ENCODE measurements at places on chromosomes 6 and 20.

DNA sequence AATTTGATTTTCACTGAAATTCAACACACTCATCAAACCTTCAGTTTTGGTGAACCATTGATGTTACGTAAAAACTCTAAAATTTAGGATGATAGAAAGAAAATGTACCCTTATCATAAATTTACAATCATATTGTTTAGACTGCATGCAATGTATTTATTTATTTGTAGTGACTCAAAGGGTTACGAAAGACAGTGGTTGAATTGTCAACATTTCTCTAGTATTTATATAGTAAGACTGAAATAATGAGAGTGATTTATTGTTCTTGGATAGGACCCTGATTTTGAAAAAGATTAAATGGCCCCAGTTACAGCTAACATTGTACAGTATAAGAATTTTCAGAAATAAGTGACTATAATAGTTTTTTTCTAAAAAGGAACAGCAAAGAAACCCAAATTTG, 591.5 kb downstream of the RFPL4B start:
- DNase-seq = no peak

GRCh38 chr20:60634491-60635172, 617.4 kb upstream of the CDH4 start:
- no peak for DNase-seq

DNA sequence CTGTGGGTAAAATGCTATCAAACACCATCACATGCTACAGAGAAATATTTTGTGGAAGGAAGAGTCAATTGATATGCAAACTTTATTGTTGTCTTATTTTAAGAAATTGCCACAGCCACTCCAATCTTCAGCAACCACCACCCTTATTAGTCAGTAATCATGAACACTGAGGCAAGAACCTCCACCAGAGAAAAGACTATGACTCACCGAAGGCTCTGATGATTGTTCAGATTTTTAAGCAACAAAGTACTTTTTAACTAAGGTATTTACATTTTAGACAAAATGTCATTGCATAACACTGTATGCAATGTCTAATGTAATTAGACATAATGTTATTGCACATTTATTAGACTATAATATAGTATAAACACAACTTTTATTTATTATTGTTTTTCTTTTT, 26.2 kb upstream of the MMP24 start:
- DNase-seq = no peak

- no peak for DNase-seq
Measured at GRCh38 chr6:165854863-165855593, 192.0 kb upstream of the PDE10A start.

- DNase-seq = no peak
Measured at GRCh38 chr6:43780941-43781928, 11.2 kb downstream of the VEGFA start.

DNA sequence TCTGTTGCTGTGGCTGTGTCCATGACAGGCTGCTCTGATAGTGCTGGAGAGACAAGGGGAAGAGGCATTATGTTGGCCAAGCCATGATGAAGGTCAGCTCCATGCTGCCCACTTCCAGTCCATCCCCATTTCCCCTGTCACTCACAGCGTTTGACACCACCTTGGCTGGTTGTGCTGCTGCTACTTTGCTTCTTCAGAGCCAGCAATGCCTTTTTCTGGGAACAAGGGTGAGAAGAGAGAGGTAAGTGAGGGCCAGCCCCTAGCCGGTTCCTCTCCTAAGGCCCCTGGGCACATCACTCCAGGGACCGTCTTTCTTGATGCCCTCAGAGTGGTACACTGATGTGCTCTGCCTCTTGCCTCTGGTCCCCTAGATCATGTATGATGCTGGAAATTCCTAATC, 2.0 kb downstream of the NELFE start:
- DNase-seq = no peak

DNA sequence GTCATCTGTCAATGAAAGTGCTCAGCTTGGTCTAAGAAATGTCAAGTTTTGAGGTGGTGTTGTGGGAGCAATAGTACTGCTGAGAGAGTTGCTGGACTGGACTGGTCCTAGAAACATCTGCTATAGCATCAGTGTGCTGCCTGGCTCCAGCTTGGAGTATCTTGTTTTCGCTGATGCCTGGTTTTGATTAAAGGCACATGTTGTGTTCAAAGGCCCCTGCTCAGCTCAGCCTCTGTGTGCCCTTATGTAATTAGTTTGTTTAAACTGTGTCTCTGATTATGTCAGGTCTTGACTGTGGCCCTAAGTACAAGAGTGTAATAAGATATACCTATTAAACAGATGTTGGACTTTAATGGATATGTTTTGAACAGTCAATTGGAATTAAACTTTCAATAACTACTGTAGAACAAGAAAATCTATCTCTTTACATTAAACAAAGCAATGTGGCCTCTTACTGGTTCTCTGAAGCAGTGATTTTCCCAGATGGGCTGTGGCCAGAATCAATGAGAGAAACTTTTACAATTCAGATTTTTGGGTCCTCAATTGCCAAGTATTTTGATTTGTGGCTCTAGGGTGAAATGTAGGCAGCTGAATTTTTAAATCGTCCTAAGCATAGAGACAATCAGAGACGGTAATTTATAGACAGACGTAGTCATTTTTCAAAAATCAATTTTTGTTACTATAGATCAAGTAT, 668.2 kb downstream of the DHX35 start:
- DNase-seq = no peak

DNA sequence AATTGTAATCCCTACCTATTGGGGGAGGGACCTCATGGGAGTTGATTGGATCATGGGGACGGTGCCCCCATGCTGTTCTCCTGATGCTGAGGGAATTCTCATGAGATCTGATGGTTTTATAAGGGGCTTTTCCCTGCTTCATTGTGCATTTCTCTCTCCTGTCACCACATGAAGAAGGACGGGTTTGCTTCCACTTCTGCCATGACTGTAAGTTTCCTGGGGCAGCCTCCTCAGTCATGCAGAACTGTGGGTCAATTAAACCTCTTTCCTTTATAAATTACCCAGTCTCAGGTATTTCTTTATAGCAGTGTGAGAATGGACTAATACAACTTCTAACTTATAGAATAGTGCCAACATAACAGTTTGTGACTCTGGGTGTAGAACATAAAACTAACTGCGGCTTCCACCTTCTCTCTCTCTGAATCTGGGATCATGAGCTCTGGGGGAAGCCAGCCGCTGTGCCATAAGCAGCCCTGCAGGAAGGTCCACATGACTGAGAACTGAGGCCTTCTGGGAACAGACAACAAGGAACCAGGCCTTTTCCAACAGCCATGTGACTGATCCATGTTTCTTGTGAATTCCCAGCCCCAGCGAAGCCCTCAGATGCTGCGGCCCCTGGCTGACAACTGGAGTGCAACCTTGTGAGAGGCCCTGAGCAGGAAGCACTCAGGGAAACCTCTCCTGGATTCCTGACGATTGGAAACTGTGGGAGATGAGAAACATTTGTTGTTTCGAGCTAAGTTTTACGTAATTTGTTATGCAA, 3.4 kb upstream of the HLA-A start:
- no peak for DNase-seq

- DNase-seq = no peak
Measured at GRCh38 chr20:13990465-13990864, at the start of gene SEL1L2. Gene SEL1L2, minus strand, starts transcription at chr20:13990614. Its CDS starts 80 bp downstream, at chr20:13990534.

DNA sequence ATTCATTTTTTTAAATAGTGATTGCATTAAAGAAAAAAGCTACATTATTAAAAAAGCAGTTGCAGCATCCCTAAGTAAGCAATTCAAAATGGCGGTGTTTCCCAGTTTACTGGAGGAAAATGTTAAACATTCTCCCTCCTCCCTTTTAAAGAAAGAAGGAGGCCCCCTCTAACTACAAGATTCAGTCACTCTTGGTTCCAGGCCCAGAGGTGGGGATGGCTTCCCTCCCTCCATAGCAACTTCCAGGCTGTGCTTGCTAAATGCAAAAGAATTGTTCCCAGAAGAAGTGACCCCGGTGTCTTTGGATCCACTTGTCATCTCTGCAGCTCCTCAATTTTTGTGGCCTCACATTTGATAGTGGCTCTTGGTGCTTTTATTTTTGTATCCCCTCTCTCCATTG, 165.9 kb downstream of the SOBP start:
- DNase-seq = no peak

GRCh38 chr6:153101461-153101860, 29.6 kb downstream of the RGS17 start:
- DNase-seq = no peak
